ENCODE measurements at places on chromosomes 6 and 20. TPM values are rescaled to one million over a fixed set of nuclear protein-coding genes. Genes with fewer than 3 reads are reported as not detected.

Gene CTCFL
- not detected for total RNA-seq

Gene LPIN3
- total RNA-seq, result 2.5 TPM

Gene THBS2
- 2.2 TPM for total RNA-seq

Gene DCDC2
- not detected for total RNA-seq

Gene PAK5
- total RNA-seq, result not detected

Measured in A375 (cell line).